ENCODE measurements at places on chromosomes 4 and X.

GRCh38 chrX:6074532-6074931 lies 154.1 kb downstream of the NLGN4X start:
- no peak for DNase-seq

- no peak for DNase-seq
Measured at GRCh38 chrX:119073911-119074310, 1.1 kb downstream of the CT47C1 start.

GRCh38 chr4:126341927-126342326 lies 1027.2 kb downstream of the FAT4 start:
- DNase-seq, result no peak

- no peak for DNase-seq
Measured at GRCh38 chr4:104966349-104967033, 180.2 kb upstream of the TET2 start.

All from NCI-H82 (cell line).